Lung (tissue), 17 donors: ENCODE measurements at places on chromosomes 2 and 18.
A peak's percentile ranks its signal among the peaks of the same experiment; 100 is the strongest.

DNA sequence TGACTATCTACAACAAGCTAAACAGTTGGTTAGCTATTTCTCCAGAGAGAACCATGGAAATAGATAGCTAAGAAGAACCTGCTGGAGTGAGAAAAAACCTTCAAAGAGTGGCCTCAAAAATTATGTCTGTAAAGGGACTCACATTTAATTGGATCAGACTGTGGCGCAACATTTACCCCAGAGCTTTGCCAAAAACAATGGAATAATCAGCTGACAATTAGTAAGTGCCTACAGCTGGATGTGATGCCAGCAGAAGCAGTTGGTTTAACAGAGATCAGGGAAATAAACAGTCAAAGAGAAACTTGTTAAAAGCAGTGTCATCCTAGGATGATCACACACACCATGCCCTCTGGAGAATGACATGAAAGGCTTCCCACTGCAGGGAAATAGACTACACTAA, 310.7 kb downstream of the CLIP4 start:
- no peak for DNase-seq

GRCh38 chr2:203543898-203544328, 8.8 kb upstream of the RAPH1 start:
- no peak for DNase-seq

DNA sequence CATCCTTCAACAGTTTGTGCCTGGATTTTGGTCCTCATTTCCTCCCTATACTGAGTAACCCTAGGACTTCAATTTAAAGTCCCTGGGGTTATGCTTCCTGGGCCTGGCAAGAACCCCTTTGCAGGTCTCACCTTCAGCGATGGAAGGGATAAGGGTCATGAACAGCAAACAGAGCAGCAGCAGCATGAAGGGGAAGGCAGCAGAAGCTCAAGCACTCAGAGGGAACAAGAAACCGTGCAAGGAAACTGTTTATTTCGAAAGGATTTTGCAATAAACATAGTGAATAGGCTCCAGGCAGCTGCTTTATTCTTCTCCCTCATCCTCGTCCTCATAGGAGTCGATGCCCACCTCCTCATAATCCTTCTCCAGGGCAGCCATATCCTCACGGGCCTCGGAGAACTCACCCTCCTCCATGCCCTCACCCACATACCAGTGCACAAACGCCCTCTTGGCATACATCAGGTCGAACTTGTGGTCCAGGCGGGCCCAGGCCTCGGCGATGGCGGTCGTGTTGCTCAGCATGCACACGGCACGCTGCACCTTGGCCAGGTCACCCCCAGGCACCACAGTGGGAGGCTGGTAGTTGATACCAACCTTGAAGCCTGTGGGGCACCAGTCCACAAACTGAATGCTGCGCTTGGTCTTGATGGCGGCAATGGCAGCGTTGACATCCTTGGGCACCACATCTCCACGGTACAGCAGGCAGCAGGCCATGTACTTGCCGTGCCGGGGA, 2.8 kb upstream of the TUBA4B start:
- DNase-seq = no peak

GRCh38 chr2:7857904-7858303, 824.0 kb upstream of the ID2 start:
- no peak for DNase-seq

- no peak for DNase-seq
These were observed 201.4 kb upstream of the CYP26B1 start for GRCh38 chr2:72349016-72349415.

DNA sequence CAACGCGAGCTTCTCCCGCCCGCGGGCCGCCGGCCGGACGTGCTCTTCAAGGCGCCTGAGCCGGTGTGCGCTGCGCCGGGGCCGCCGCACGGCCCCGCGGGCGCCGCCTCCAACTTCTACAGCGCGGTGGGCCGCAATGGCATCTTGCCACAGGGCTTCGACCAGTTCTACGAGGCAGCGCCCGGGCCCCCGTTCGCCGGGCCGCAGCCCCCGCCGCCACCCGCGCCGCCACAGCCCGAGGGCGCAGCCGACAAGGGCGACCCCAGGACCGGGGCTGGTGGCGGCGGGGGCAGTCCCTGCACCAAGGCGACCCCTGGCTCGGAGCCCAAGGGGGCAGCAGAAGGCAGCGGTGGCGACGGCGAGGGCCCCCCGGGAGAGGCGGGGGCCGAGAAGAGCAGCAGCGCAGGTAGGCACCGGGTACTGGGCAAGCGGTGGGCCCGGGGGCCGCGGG, 676 bp downstream of the HOXD11 start:
- no peak for DNase-seq

DNA sequence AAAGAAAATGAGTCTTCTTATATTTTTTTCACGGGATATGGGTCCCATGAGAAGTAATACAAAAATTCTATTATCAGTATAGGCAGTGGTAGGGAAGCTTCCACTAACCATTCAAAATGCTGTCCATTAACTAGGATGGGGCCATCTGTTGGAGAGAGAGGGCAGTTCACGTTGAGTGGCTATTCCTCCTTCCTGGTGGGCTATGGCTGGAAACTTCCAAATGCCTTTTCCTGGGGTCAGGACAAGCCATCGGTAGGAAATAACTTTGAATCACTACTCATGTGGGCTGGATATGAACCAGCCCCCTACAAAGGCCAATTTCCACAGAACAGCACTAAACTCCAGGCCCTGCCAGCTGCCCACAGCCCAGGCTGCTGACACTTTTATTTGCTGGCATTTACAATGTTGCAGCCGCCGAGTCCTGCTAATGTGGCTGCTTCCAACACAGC, 156.1 kb upstream of the HNRNPA3 start:
- DNase-seq = peak; percentile 96

GRCh38 chr2:85924522-85924921, 35.7 kb upstream of the ST3GAL5 start:
- no peak for DNase-seq

DNA sequence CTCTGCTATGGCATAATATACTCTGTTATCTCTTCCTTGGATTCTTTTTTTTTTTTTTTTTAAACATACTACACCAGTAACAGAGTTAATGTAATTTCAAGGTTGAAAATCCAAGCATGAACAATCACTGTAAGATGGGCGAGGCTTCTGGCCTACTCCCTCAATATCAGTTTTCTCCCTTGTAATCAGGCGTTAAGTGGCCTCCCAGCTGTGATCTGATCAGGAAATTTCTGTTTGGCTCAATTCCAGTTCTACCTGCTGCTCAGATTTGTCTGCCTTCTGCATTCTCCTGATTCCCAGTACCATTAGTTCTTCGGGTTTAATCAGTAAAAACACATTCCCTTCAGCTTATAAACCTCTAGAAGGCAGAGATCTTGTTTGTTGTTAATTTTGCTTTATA, 18.6 kb downstream of the PRKD3 start:
- no peak for DNase-seq

DNA sequence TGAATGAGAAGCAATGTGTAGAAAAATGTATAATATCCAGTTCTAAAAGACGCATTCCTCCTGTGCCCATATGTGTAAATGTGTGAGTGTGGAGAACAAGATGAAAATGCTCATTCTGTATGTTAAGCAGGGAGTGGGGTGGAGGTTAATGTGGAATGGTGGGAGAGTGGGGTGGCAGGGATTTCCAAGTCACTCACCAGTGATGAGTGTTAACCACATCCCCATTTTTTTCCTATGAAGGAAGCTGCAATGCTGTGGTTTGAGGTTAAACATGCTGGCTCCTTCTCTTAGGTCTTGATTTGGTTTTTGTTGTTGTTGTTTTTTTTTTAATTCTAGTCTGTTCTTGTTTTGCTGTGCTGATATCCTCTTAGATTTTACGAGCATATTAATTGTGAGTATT, 169.4 kb downstream of the NEDD4L start:
- no peak for DNase-seq

- no peak for DNase-seq
These were observed 327.9 kb downstream of the LPIN1 start for GRCh38 chr2:12074126-12074844.

DNA sequence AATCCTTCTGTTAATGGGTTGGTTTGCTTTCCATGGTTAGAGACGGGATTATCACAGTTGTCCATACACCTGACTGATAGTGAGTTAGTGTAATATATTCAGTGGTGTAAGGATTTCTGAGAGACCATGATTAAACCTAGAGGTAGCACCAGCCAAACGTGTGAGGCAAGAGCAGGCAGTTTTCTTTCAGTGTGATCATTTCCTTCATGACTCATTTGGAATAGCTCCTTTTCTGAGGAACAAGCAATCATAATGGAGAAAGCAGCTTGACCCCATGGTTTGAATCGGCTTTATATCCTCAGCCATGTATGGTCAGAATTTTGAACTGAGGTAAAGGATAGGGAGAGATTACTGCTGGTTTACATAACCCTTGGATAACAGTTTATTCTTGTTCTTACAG, 2.9 kb downstream of the MXD1 start:
- no peak for DNase-seq

DNA sequence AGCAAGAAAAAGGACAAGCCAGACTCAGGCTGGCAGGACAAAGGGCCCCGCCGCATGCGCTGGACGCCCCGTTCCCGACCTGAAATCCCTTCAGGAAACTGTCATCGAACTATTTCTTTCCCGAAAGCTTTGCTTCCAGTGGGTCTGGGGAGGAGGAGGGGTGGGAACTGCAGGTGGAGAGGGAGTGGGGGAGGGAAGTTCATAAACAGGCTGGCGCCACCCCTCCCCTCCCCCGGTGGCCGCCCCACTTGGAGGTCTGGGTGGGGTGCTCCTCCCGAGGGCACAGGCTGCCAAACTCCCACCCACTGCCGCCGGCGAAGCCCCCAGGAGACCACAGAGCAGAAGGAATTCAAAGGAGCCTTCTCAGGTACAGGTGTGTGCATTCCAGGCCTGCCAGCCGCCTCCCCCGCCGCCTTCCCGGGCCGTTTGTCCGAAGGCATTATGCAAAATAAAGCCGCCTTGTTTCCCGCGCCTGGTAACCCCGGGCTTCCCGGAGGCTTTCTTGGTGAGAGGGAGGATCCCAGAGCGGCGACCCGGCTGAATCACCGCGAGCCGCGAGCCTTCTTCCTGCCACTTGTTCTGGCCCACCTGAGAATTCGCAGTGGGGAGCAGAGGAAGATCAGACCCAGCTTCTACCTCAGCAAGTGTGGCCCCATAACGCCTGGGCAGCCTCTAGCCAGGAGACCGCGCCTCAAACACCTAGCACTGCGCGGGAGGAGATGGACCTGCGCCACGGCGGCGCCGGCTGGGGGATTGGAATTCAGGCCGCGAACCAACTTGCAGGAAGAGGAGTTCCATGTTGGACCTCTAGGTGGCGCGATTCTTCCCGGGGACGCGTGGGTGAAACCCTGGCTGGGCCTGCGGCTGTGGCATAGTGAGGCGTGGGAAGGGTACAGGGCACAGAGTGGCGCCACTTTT, 101.9 kb downstream of the FOXI3 start:
- peak; percentile 20 for DNase-seq

DNA sequence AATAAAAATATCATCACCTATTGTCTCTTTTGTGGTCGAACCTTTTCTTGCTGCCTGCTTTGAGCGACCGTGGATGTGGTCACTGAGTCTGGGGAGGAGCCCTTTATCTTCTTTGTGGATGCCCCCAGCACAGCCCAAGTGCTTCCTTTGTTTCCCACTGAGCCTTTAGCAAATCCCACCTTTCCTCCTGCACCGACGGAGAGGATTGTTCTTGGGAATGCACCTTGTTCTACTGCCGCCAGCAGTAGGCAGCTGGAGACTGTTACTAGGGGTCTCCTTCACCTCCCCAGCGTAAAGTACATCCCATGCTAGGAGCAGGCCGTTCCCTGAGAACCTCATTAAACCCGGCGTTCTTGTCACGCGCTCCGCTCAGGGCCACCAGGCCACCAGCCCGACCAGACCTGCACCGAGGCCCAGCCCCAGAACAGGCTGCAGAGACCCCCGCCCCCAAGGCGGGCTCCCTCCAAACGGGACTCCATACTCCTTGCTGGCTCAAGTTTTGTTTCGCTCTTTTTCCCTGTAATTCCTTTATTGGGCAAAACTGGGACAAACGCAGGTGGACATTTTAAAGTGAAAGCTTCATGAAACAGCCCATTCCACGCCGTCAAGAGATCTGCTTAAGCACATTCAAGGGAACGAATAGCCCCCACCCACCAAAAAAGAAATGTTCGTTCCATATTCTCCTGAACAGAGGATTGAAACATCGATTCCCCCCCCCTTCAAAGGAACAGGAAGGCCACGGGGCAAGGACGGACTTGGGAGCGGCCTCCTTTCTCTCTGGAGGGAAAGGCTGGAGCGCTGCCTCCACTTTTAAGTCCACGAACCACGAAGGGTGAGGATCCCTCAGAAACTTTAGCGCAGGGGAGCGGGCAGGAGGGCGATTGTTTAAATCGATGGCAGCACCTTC, 1.1 kb upstream of the MAT2A start:
- peak; percentile 74 for DNase-seq

DNA sequence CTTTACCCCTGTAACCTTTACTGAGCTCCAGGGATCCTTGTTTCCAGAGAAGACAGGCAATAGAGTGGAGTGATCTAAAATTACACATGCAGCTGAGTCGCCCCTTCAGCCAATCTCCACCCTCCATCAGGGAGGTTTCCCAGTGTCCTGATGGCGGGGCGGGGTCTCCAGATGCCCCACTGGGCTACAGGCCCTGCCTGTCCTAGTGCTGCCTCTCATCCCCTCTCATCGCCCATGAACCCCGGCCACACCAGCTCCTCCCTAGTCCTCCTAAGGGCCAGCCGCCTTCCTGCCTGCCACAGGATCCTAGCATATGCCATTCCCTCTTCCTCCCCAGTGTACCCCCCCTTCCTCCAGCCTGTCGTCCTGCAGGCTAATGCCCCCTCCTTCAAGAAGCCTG, 144.1 kb upstream of the GLI2 start:
- DNase-seq = no peak

DNA sequence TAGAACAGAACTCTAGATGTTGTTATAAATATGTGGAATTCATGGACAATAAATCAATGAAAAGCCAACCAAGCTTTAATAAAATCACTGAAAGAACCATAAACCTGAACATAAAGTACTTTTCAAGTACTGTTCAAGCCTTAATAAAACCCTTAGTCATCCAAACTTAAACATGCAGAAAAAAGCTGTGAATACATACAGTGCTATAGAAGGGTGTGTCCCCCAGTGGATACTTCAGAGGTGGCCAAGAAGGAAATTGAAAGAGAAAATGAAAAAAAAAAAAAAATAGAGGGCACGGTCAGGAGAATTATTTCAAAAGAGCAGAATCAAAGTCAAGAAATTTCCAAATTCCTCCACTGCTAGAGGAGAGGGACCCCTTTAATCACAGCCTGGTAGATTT, 141.1 kb downstream of the SP100 start:
- DNase-seq = no peak

GRCh38 chr2:145407-145806, 99.1 kb upstream of the FAM110C start:
- DNase-seq = no peak

DNA sequence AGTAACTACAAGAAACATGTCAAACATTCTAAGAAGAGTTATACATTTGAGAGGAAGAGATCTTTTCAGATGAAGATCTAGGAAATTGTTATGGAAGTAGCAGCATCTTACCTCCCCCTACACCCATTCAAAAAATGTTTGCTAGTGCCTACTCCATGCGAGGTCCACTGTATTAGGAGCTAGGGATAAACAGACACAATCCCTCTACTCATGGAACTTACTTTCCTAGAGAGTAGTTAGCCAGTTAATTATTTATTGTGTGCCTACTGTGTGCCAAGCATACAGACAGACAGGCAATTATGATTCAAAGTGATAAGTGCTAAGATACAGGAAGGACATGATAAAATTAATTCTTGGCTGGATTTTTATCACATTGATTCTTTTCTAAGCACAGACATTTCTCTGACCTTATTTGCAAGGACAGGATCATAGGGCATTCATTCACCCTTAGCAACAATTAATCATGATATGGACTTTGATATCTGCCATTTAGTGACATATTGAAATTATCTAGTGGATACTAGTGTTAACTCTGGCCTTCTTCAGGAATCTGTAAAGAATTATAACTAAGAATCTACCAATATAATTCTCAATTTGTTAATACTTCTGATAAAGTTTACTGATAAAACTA, 19.6 kb upstream of the TDRD15 start:
- DNase-seq = no peak

GRCh38 chr18:9507565-9508088, 32.3 kb downstream of the RALBP1 start:
- DNase-seq = no peak
